ENCODE measurements at places on chromosomes 1 and 21.

GRCh38 chr21:36547464-36547863 is 67.5 kb upstream of the CLDN14 start:
- DNase-seq: no peak

DNA sequence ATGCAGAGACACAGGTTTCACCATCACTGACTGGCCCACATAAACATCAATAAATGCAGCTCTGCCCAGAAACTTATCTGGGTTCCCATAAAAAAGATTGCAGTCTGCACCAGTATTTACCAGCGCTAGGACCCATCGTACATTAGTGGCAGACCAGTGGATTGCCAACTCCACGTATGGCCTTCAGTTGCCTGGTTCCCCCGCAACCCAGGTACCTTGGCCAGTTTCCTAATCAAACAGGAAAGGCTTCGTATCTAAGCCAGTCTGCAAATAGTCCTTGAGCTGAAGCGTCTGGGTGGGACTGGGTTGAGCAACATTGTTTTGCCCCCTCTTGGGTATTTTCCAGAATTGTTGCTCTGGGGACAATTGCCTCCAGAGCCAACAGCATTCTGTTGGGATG is 1639.3 kb downstream of the MRPL39 start:
- DNase-seq: no peak

- DNase-seq: no peak
Observed at GRCh38 chr1:209534496-209535250, 48.8 kb upstream of the CAMK1G start.

GRCh38 chr21:46250146-46250725 is 21.7 kb upstream of the LSS start:
- no peak for DNase-seq

GRCh38 chr1:248890549-248891498 is 15.2 kb upstream of the PGBD2 start:
- no peak for DNase-seq

- DNase-seq: no peak
Observed at GRCh38 chr1:51378871-51379270, 48.5 kb upstream of the TTC39A start.

- no peak for DNase-seq
Observed at GRCh38 chr1:36950604-36951291, 83.6 kb downstream of the GRIK3 start.

- no peak for DNase-seq
Observed at GRCh38 chr1:119935373-119935772, 39.1 kb upstream of the ADAM30 start.

DNA sequence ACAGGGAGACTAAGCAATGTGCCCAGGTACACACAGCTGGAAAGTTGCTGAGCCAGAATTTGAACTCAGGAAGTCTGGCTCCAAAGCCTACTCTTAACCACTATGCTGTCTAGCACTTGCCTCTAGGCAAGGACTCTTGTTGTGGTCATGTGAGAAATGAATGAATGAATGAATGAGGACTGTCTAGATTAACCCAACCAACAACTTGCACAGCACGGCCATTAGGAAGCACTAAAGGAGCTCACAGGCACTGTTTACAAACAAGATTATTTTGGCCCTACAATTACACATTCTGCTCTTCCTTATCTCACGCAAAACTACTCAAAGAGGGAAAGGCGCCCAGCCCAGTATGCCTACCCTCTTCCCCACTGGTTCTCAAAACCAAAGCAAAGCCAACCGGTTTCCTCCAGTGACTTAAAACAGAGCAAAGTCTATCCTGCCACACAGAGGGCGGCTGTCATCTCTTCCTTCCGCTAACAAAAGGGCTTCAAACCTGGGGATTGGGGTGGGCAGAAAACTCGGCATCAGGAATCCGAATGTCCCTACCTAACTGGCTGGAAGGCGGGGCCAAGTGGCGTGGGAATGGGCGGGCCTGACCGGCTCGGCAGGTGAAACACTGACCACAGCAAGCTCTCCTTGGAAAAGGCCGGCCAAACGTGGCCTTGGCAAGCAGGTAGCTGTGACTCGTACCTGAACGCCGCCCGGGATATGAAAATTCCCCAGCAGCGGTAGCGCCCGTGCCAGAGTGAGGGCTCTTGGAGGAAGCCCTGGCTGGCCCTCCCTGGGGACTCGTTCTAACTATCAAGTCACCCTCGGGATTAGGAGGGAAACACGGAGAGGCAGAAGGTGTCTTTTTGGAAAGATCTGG is 948 bp downstream of the STK40 start:
- no peak for DNase-seq

DNA sequence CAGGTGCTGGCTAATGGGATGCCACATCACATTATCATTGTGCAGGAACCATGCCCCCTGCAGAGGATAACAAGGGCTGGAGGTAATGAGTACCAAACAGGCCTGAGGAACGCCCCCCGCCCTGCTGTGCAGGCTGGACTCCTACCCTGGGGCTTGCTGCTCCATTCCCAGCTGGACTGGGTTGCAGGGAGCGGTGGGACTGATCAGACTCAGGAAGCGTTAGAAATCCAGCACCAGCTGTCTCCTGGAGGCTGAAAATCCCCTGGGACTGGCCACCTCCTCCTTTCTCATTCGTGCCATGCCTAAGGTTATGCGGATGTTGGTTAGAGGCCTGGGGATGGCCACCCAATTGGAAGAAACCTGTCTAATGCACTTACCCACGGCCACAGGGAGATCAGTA is 36.9 kb upstream of the POU3F1 start:
- no peak for DNase-seq

DNA sequence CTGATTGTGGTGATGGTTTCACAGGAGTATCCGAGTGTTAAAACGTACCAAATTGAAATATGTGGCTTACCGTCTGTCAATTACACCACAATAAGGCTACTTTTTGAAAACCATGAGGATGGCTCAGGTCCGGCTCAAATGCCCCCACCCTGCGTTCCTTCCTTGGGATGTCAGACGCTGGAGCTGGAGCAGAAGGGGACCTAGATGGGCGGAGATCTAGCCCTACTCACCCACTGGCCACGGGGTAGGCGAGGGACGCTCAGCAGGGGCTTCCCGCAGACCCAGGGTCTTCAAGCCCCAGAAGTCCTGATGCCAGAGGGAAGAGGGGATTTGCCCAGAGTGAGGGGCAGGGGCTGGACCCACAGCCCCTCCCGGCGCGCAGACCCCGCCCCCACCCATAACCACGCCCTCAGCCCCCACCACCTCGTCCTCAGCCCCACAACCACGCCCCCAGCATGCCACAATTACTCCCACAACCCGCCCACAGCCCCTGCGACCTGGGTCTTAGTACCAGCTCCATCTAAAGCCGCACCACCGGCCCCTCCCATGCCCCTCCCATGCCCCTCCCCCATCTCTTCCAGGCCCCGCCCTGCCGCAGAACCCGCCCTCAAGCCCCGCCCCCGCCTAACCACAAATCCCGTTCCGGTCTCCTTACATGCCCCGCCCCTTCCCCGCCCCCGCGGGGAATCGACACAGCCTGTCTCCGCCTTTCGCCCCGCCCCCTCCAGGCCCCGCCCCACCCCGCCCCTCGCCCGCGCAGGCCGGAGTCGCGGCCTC is at the start of gene LRRC3:
TSS of gene LRRC3 (plus strand) at position 764 of the 777 bp plus-strand sequence. CDS start 1,135 bp downstream, outside the sequence.
- DNase-seq: peak; percentile 22

GRCh38 chr1:234676103-234676594 is 66.2 kb upstream of the IRF2BP2 start:
- peak; percentile 9 for DNase-seq

GRCh38 chr1:198620951-198621824 is 17.7 kb upstream of the PTPRC start:
- DNase-seq: peak; percentile 25

- no peak for DNase-seq
Observed at GRCh38 chr1:119727991-119728390, 16.3 kb downstream of the PHGDH start.

DNA sequence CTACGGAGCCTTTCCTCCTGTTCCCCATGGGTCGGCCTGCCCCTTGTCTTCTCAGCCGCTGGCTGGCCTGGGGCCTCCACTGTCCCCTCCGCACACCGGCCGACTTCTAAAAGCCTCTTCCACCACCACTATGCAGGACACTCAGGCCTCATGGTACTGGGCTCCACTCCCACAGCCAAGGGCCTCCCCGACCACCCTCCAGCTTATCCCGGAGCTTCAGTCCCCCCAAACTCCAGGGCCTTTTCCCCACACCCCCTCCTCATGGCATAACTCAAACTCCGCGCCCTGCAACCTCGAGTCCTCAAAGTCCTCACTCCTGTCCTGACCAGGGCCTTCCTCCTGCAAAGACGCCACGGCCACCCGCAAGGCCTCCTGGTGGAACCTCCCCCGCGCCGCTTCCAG is 2.0 kb downstream of the LRRC41 start:
- no peak for DNase-seq
